ENCODE measurements at places on chromosomes 13 and 19.

DNA sequence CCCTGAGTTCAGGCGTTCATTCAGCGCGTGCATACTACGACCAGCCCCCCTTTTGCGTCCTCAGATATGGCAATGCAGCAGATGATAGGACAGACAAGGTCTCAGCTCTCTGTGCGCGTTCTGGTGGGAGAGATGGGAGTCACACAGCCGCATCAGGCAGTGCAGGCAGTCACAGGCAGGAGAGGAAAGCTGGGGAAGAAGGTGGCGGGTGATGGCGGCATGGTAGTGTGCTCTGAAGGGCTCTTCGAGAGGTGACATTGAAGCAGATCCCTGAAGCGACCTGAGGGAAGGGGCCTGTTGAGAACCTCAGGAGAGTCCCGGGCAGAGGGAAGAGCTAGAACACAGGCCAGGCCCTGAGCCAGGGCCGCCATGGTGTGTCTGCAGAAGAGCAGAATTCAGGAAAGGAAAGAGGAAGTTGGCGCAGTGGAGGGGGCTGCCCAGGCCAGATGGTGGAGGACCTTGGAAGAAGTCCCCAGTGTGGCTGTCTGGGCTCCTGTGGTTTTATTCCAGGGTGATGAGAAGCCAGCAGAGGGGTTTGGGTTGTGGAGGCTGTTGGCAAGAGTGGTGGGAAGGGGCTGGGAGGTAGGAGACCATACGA, 3.5 kb downstream of the USF2 start:
- DNase-seq = no peak

DNA sequence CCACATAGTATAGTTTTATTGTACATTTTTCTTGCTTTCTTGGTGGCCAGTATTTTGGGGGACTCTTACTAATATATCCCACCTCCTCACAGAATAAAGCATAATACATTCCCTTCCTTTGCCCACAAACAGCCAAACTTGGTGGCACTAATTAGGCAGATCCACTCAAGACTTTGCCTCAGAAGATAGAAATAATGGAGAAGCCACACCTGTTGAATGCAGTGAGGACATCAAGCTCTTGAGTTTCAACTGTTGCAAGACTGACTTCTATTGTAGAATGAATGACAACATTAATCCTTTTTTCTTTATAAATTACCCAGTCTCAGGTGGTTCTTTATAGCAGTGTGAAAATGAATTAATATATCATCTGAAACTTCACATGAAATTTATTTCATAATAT, 1183.6 kb upstream of the ATXN8OS start:
- no peak for DNase-seq

- no peak for DNase-seq
These were observed 180.9 kb upstream of the ZNF507 start for GRCh38 chr19:32164384-32164992.

DNA sequence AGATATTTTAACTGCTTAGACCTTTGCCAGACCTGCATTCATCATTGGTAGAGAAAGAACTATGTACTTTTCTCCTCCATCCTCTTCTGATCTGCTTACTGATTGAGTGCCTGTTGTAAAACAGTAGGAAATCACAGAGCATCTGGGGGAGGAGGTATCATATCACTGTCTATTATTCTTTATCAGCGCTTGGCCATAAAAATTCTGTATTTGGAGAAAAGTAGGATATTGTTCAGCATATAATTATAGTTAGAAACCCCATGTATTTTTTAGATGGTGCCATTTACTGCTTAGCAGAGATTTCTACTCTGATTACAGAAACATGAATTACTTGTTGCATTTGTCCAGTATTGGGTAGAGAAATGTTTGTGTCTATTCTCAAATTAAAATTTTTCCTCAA, 62.4 kb downstream of the URI1 start:
- no peak for DNase-seq

- no peak for DNase-seq
These were observed 59.0 kb downstream of the KLF2 start for GRCh38 chr19:16383584-16384161.

DNA sequence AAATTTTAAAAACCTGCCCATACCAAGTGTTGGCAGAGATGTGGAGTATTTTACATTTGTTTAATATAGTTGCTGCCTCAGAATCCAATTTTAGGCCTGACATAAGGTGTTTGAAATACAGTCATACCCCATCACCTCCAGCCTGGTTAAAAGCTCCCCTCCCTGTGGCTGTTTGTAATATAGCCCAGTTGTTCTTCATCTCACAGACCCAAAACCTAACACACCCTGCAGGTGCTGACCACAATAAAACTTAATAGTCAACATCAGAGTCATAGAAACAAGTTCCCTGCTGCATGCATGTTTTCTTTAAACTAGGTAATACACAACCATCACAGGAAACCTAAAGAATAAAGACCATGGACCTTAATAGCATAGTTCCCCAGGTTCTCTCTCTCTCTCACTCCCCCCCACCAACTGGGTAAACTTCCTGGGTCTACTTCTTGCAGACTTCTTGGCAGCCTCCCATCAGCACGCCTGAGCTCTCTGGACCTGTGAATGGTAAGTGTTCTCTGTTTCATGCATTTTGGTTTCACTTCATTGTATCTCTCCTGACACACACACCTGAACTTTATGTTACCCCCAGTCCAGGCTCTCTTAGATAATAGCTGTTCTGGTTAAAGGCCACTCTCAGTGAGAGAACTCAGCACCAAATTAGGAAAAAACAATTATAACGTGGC, 1369.9 kb downstream of the EFNB2 start:
- no peak for DNase-seq

DNA sequence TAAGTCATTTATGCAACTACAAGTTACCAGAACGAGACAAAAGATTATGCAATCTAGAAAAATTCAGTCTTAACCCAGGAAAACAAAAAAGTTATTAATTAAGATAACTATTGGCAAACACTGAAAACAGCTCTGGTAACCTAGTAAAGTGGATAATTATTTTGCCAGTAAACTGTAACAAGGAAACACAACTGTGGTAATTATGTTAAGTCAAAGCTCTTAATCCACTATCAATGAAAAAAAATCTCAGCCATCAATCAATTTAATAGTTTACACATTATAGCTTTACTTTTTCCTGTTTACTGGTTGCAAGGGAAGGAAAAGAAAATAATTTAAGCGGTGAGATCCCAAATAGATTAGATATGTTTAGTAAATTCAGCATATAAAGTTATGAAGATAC, 11.2 kb downstream of the EXOSC8 start:
- DNase-seq = no peak

GRCh38 chr13:66640231-66640630, 589.9 kb downstream of the PCDH9 start:
- no peak for DNase-seq

- DNase-seq = no peak
These were observed 51.0 kb upstream of the GPR12 start for GRCh38 chr13:26811581-26811980.

DNA sequence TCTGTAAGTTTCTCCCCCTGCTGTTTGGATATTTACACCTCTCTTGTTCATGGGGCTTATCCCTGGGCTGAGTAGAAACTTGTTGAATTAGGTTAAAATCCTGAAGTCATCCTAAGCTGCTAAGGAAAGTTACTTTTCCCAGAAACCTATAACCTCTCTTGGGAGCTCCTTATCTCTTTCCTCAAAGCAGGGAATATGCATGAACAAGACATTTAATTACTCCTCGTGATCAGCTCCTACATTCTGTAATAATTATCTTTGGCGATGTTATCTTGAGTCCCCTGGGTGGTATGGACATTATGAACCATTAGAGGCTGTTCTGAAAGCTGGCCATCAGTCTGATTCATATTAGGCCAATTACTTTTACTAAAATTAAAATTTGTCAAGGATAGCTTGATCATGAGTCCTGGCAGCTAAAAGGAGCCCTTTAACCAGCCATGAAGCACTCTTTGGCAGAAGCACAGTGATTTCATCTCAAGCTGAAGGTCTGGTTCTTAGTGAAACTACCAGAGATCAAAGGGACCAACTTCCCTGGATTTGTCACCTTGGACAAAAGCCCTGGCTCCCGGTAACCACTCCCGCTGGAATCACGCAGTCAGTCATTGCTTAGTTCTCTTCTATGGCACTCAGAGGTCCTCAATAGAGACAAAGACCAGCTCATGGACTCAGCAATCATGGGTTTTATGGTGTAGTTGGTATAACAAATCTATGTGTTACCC, 811.8 kb downstream of the UQCRFS1 start:
- DNase-seq = no peak

GRCh38 chr13:49579501-49579900, 5.9 kb downstream of the RCBTB1 start:
- DNase-seq = no peak

DNA sequence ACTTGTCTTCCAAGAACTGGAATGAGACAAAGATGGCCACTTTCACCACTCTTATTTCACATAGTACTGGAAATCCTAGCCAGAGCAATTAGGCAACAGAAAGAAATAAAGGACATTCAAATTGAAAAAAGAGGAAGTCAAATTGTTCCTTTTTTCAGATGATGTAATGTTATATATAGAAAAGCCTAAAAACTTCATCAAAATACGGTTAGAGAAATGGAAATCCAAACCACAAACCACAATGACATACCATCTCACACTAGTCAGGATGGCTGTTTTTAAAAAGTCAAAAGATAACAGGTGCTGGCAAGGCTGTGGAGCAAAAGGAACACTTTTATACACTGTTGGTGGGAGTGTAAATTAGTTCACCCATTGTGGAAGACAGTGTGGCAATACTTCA, 113.3 kb upstream of the SPRY2 start:
- DNase-seq = no peak

DNA sequence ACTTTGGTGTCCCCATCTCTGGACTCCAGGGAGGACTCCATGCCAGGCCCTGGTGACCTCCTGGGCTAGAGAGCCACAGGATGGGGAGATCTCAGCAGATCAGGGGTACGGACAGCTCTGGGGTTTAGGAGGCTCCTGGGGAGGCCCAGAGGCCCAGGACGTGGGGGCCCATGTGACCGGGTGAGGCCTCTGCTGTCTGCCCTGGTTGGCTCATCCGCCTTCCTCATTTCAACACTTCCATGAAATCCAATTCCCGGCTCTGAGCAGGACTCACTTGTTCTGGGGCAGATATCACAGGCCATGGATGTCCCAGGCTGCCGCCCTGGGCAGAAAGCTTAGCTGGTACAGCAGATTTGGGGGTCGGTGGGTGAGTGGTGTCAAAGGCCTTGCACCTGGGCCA, 1.1 kb upstream of the PRAM1 start:
- DNase-seq = no peak

DNA sequence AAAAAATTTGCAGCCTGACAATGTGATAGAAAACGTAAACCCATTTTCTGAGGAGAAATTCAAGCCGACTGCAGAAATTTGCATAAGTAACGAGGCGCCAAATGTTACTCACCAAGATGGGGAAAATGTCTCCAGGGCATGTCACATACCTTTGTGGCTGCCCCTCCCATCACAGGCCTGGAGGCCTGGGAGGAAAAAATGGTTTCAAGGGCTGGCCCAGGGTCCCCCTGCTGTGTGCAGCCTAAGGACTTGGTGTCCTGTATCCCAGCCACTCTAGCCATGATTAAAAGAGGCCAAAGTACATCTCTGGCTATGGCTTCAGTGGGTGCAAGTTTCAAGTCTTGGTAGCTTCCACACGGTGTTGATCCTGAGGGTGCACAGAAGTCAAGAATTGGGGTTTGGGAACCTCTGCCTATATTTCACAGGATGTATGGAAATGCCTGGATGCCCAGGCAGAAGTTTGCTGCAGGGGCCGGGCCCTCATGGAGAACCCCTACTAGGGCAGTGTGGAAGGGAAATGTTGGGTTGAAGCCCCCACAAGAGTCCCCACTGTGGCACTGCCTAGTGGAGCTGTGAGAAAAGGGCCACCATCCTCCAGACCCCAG, 1842.3 kb downstream of the PCDH9 start:
- DNase-seq = no peak
